Stimulated activated naive CD8-positive, alpha-beta T cell treated with anti-CD3 and anti-CD28 coated beads, Interleukin-15, amount 100 ng/mL, for 72 hours (primary cell): ENCODE measurements at places on chromosomes 16 and 17.

- DNase-seq, result no peak
Measured at GRCh38 chr16:52364500-52364899, 182.4 kb downstream of the TOX3 start.

DNA sequence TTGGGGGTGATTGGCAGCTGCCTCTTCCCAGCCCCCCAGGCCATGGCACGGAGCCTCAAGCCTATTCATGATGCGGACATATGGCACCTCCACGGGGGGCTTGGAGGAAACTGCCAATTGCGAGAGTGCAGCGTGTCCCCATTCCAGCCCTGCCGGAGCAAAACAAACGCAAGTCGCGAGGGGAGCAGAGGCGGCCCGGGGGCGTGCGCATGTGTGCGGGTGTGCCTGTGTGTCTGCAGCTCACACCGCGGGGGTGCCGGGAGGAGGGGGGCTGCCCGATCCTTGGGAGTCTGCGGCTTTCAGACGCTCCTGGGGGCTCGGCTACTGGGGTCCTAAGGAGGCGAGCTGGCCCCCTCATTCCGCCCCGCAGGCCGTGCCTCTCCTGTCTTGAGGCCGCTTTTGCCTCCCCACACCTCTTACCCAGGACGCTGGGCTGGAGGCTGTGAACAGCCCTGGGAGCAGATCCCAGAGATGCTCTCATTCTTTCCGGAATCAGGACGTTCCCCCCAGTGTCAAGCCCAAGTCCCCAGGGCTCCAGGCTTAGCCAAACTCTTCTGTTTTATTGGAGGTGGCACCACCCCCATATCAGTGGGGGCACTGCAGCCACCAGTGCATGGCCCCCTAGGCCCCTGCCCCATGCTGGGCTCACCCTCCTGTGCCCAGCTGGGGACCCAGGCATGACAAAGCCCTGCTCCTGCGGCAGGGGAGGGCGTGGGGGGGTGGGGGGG lies 29.1 kb downstream of the ENDOV start:
- DNase-seq, result no peak

DNA sequence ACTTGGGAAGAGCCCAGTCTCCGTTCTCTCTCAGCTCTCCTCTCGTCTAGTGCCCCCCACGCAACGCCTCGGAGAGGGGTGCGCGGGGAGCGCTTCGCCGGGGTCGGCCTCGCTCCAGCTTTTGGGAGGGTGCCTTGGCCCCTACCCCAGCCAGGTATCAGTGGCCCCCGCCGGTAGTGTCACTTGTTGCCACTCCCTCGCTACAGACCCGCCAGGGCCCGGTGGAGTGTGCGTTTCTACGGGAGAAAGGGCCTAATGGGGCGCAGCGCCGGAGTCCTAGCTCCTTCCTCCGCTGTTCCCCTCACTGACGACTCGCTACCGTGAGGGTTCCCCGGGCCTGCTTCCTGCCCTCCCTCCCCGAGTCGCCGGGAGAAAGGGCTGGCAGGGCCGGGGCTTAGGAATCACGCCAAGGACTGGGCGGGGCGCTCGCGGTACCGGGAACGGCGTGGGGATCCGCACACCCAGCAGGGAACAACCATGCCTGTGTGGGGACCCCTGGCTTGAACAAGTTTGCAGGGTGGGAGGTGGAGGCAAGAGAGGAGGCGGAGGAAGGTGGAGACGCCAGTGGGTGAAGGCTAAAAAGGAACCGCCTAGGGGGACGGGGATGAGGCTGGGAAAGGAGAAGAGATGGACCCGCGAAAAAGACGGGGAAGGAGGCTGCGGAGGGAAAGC lies 997 bp upstream of the CDH11 start:
- DNase-seq, result no peak

GRCh38 chr17:81026266-81027036 lies 8.5 kb upstream of the BAIAP2 start:
- no peak for DNase-seq

- no peak for DNase-seq
Measured at GRCh38 chr17:3914312-3914670, 2.0 kb downstream of the P2RX1 start.

GRCh38 chr17:8164815-8165131 lies 2.0 kb upstream of the VAMP2 start:
- no peak for DNase-seq

GRCh38 chr17:73949903-73950592 lies 253.4 kb upstream of the RPL38 start:
- DNase-seq, result no peak

DNA sequence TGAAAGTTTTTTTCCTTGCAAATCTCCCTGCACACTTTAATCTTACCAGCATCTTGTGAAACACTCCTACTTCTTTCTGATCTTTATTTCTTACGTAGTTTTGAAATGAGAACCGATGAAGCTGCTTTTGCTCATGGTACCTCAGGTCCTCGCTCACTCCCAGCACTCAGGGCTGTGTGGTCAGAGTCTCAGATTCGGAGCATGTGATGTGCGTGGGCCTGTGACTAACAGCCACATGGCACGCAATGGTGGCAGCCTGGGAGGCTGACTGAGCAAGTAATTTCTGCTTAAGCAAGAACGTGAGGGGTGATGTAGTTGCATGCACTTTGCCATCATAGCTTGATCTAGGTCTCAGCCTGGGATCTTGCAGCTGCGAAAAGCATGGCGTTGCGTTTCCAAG lies 624.3 kb downstream of the MAF start:
- DNase-seq, result no peak

DNA sequence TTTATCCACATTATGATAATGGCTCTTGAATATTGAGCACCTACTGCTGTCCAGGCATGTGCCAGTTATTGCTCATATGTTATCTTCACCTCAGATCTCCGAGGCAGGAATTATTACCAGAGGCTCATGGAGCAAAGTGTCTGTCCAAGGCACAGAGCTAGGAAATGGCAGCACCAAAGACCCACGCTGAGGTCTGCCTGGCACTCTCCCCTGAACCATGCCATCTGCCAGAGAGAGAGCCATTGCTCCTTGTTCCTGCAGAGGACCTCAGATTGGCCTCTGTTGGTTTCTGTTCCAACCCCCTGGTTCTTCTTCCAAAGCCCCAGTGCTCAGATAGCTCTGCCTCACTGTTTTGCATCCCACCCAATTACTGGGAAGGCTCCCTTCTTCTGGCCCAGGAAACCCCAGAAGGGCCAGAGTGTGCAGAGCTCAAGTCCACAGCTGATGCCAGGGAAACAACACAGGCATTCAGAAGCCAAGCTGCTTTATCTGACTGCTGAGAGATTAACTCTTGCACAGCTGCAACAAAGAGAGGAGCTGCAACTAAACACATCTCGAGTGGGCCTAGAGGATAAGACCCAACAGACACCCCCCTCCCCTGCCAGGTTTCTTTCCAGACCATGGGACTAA lies 5.9 kb downstream of the ASIC2 start:
- DNase-seq, result no peak

GRCh38 chr16:21997697-21998480 lies 3.0 kb downstream of the PDZD9 start:
- DNase-seq, result no peak

- DNase-seq, result no peak
Measured at GRCh38 chr16:67283826-67284555, 4.7 kb downstream of the PLEKHG4 start.

DNA sequence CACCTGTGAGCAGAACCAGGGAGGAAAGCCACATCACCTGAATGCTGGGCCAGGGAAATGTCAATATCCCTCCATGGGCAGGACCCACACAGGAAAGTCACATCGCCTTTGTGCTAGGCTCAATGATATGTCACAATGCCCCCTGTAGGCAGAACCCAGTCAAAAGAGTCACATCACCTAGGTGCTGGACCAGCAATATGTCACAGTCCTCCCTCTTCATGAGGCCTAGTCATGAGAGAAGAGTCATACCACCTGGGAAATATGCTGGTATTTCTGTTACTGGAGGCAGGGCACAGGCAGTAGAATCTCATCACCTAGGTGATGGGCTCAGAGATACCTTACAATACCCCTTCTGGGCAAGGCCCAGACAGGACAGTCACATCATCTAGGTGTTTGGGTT lies 1843.4 kb downstream of the TP53TG3F start:
- DNase-seq, result no peak

DNA sequence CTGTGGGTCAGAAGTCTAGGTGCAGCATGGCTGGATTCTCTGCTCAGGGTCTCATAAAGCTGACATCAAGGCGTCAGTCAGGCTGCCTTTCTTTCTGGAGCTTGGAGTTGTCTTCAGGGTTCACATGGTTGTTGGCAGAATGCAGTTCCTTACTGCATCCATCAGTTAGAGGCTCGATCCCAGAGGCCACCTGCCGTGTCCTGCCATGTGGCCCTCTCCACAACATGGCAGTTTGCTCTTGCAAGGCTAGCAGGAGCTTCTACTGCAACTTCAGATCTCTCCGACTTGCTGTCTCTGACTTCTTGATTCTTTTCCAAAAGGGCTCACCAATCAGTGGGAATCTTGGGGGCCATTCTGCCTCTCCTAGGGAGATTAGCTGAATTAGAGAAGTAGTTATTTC lies 11.9 kb downstream of the PITPNC1 start:
- DNase-seq, result no peak

GRCh38 chr17:7346761-7347614 lies 5.0 kb upstream of the KCTD11 start:
- DNase-seq, result no peak

- DNase-seq, result no peak
Measured at GRCh38 chr16:72508191-72508590, 336.2 kb upstream of the PMFBP1 start.

GRCh38 chr17:66441101-66441661 lies 138.8 kb downstream of the PRKCA start:
- no peak for DNase-seq

GRCh38 chr16:15653227-15653626 lies 3.2 kb downstream of the NDE1 start:
- DNase-seq, result no peak

DNA sequence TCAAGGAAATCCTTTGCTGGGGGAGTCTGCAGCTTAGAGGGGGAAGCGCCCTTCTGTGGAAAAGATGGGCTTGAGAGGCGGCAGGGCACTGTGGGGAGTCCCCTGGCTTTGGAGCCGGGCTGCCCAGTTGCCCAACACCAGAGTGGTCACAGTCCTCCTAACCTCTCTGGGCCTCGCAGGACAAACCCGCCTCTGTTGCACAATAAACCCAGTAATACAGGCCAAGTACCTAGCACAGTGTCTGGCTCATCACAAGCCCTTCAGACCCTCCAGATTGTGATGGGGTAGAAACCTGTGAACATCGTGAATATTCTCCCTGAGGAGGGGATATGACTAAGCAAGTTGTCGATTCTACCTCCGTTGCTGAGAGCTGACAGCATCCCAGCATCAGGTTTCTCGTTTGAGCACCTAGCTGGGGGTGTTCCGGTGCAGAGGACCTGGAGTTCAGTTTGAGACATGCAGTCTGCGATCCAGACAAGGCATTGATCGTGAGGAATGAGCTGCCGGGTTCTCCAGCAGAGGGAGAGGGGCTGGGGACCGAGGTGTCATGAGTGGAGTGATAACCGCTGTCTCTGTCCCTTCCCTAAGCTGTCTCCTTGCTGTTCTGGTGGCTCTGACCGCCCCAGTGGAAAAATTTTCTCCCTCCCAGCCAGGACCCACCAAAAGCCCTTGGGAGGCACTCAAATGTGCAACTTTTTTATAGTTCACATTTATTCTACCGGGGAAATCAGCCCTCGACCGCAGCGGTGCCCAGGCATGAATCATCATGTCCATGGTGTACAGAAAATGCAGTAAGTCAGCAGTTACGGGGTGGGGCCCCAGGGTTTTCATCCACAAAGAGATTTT lies 161.9 kb downstream of the WSCD1 start:
- DNase-seq, result no peak

DNA sequence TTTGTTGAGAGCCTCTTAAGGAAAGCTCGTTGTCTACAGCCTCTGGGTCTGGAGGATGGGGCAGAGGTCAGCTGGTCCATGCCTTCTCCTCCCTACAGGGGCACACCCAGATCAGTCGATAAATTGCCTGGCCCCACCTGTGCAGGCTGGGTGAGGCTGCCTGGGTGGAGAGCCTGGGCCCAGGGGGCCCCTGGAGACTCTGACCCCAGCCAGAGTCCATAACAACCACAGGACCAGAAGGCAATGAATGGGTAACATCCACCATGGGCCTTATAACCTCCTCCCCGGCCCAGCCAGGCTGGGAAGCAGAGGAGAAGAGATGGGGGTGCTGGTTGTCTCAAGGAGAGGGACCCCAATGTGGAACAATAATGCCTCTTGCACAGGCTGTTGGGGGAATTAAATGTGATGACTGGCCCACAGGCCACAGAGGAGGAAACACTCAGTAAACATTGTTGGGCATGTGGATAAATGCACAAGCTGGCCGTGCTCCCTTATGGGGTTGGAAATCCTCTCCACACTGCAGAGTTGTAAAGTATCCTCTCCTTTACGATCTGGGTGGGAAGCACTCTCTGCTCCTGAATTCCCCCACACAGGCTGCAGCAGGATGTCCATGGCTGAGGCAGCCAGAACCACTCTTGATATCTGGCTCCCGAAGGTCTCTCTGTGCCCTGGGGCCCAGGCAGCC lies 56.7 kb upstream of the TOB1 start:
- DNase-seq, result no peak

DNA sequence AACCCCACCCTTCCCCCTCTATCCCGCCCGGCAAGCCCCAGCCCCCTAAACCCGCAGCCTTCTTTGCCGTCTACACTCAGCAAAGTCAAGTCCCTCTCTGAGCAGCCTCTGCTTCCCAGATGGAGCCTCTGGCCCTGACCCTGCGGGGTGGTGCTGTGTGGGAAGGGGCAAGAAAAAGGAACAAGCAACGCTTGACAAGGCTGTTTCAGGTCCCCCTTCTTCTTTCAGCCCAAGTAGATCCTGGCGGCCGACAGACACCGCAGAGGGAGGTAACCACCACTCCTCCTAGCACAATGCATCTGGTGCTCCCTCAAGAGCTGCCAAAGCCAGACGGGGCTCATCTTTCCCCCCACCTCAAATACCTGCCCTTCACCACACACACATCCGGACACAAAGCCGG lies 178.3 kb downstream of the ENGASE start:
- DNase-seq, result no peak

DNA sequence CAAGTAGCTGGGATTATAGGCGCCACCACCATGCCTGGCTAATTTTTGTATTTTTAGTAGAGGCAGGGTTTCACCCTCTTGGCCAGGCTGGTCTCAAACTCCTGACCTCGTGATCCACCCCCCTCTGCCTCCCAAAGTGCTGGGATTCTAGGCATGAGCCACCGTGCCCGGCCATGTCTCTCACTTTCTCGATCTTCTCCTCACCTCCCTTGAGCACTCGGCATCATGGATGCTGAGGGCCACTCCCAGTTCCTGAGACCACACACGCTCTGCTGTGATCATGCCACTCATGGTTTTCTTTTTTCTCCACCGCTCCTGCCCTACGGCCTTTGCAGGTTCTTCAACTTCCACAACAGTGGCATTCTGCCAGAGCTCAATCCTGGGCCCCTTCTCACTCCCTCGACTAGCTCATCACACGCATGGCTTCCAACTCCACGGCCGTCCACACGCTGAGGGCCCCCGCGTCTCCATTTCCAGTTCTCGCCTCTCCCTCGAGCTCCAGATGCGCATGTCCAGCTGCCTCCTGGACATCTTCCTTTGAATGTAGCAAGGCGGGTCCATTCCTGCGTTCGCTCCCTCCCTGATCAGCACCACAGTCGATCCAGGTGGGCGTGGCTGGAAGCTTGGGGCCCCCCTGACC lies 5.5 kb upstream of the NCBP3 start:
- DNase-seq, result no peak

- DNase-seq, result no peak
Measured at GRCh38 chr17:58378733-58379510, 26.9 kb upstream of the SUPT4H1 start.
